ENCODE measurements at places on chromosomes 1 and 21.
A peak's percentile ranks its signal among the peaks of the same experiment; 100 is the strongest.

DNA sequence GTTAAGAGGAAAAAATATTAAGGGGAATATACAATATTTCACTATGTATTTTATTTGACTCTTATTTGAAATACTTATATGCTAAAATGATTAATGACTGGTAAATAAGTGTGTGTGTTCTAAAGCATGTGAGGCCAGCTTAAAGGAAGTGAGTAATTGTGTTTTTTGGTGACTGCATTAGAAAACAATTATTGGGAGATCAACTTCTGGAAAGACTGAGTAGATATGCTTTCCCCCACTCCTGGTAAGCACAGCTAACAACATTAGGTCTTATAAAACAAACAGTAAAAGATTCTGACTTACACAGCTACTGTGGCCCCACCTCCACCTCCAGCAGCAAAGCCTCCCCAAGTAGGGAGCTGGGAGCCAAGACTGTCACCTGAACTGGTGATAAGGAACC, 403.0 kb downstream of the SRGAP2C start:
- no peak for DNase-seq

DNA sequence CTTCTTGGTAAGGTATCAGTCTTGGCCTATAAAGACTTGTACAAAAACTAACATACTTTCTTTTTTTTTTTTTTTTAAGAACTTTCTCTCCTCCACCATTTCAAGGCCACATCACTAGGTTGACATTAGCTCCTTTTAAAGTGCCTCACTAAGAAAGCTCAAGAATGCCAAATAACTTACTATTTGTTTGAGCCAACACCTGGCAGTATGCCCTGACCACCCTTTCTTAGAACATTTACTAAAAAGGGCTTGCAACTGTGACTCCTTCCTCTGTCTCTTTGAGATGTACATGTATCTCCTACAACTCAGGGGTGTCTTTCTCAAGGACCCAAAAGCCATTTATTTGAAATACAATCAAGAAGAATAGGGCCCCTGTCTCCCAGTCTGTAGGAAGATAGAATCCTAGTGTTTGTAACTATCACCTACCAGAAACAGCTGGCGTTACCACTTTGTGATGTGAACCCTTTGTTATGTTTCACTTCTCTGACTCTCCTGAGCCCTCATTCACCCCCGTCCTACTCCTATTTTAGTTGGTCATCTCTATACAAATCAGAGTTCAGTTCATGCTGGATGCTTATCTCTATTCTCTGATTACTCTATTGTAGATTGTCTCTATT, 12.2 kb upstream of the SAMD13 start:
- DNase-seq = no peak

DNA sequence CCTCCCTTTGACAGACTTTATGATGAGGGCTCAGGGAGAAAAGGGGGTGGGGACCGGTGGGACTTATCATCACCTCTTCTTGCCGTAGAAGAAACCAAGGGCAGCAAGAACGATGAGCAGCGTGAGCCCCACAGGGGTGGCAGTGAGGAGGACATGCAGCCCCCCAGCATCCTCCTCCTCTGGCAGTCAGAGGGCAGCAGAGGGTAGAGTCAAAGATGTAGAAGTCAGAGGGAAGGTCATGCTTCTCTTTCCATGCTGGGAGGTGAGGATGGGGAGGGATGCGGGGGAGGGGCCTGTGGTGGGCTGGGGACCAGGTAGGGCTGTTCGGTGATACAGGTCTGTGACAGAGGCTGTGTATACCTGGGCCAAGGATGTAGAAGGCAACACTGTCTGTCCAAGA, 14.8 kb downstream of the INSRR start:
- no peak for DNase-seq

DNA sequence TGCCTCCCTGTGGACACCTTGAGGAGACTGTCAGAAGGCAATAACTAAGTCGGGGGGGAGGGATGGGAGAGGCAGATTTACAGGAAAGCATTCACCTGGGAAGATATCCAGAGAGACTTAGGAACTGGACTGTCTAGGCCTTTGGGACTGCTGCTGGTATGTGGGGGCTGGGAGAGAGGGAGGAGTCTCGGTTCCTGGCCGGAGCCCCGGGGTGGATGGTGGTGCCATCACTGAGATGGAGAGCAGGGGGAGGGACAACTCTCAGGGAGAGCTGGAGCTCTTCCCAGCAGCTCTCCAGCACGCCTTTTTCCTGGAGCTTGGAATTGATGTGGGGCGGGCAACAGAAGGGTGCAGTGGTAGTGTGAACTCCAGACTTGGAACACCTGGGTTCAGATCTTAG, 22.1 kb downstream of the PTPRF start:
- peak; percentile 46 for DNase-seq

- DNase-seq = no peak
Observed at GRCh38 chr1:94103608-94104007, 17.3 kb downstream of the ABCA4 start.

DNA sequence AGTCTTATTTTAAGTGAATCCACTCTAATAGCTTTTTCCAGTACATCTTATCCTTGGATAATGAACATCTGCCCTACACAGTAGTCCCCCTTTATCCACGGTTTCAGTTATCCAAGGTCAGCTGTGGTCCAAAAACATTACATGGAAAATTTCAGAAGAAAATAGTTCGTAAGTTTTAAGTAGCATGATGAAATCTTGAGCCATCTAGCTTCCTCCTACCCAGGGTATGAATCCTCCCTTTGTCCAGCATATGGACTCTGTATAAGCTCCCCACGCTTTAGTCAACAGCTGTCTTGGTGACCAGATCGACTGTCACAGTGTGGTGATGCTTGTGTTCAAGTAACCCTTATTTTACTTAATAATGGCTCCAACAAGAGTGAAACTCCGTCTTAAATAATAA, 2.6 kb downstream of the GLRX2 start:
- DNase-seq = peak; percentile 19

- no peak for DNase-seq
Observed at GRCh38 chr21:40768056-40768455, 78.9 kb downstream of the DSCAM start.

GRCh38 chr1:5967351-5968160, 24.7 kb downstream of the NPHP4 start:
- peak; percentile 87 for DNase-seq

GRCh38 chr1:246338546-246338945, 168.5 kb downstream of the SMYD3 start:
- no peak for DNase-seq

DNA sequence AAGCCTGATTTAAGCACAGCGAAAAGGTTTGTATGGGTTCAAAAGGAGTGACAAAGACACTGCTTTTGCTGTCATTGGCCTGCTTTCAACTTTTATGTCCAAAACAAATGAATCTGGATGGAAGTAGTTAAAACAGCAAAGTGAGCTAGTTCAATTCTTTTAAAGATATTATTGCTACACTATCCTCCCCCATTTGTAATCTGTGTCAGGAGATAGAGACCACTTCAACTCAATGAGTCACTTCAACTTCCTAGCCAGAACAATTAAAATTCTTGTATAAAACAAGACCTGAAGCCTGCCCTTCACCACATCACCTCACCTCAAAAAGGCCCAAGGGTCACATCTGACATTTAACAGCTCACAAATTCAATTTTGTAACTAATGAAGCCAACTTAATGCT, 364.1 kb upstream of the LYPLAL1 start:
- peak; percentile 31 for DNase-seq

GRCh38 chr1:161357073-161357472, 10.6 kb downstream of the CFAP126 start:
- DNase-seq = no peak

DNA sequence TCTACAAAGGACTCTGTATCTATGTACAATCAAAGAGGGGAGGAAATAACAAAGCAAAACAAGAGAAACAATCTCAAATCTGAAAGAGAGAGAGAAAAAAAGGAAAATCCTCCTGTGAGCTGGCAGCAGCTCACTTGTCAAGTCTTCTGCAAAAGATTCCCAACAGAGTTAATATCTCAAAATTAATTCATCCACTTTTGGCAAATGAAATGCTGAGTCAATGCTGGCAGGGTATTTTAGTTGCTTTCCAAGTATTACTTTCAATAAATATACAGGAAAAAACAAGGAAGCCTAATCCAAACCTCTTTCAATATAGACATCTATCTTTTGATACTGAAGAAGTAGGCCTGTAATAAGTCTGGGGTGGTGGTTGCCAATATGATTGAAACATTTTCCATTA, 613.9 kb upstream of the NEGR1 start:
- DNase-seq = peak; percentile 62

DNA sequence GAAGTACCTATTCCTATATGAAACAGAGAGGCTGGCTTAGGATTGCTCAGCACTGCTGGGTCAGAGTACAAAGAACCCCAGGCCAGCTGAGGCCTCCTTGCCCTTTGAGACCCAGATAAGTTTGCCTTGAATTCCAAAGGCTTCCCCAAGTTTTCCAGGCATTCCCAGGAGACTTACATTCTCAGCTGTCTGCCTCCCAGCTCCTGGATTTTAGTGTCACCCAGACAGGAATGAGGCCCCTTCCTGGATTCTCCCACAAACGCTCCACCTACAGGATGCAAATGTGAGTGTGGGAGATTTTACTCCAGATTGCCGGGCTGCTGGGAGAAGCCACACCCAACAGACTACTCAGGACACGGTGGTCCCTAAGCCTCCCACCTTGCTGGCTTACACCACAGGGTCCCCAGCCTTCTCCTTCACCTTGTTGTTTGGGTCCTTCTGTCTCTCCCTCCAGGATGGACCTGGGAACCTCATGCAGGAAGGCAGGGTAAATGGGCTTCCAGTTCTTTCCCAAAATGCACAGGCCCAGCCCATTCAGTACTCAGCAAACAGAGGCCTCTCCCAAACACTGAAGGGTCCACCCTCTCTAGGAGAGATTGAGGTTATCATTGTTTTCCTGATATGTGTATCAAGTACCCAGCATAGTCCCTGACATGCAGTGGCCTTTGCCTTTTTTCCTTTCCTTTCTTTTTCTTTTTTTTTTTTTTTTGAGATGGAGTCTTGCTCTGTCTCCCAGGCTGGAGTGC, 10.6 kb downstream of the RHBG start:
- no peak for DNase-seq

DNA sequence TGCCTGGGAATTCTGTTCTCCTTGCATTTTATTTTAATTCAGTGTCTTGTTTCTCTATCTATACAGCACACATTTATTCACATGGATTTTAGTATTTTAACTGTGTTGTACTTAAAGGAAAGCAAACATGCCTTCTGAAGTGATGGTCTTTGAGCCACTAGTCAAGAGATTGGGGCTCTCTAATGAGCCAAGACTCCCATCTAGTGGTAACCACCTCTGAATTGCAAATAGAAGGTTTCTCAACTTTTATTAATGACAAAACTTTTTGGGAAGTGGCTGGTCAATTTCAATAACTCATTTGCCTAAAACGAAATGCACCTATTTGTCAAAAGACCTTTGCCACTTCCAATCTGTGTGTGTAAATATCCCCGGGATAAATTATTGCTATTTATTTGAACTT, 199.6 kb downstream of the LTN1 start:
- no peak for DNase-seq

DNA sequence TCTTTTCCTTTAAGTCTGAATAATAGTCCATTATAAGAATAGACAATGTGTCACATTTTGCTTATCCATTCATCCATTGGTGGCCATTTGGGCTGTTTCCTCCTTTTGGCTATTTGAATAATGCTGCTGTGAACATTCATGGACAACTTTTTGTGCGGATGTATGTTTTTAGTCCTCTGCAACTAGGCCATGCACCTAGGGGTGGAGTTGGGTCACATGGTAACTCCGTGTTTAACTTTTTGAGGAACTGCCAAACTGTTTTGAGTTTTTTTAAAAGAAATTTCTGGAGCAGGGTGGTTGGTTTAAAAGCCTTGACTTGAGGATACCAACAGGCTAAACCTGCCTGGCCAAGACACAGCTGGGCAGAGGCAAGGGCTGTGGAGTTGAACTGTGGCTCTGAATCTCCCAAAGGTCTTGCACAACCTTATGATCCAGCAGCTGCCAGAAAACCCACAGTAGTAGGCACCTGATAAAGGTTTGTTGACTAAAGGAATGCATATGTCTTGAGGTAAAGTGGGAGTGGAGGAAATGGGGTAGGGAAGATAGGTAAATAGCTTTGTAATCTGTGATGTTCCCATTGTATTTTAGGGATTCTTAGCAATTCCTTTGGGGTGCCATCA, 5.6 kb upstream of the RPTN start:
- DNase-seq = peak; percentile 16

DNA sequence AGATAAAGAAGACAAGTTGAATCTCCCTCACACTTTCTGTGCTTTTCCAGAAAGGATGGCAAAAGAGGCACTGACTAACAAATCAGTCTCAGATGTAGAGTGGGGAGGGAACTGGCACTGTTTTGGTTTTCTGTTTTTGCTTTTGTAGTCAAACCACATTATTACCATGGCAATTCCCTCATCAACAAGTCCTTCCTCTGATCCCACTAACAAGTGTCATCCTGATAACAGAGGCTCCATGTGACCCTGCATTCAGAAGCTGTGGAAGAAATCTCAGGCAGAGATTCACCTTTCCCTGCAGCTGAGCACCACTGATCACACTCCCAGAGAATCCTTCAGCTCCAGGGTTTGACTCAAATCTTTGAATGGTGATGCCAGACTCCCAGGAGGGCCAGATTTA, 203.4 kb downstream of the TNR start:
- no peak for DNase-seq

- peak; percentile 33 for DNase-seq
Observed at GRCh38 chr1:222275729-222276465, 272.0 kb downstream of the HHIPL2 start.

GRCh38 chr1:234774971-234775370, 165.0 kb upstream of the IRF2BP2 start:
- DNase-seq = peak; percentile 33

- no peak for DNase-seq
Observed at GRCh38 chr1:99704356-99704816, 58.5 kb downstream of the PALMD start.

GRCh38 chr1:12473596-12474362, 144.2 kb downstream of the DHRS3 start:
- DNase-seq = peak; percentile 92

DNA sequence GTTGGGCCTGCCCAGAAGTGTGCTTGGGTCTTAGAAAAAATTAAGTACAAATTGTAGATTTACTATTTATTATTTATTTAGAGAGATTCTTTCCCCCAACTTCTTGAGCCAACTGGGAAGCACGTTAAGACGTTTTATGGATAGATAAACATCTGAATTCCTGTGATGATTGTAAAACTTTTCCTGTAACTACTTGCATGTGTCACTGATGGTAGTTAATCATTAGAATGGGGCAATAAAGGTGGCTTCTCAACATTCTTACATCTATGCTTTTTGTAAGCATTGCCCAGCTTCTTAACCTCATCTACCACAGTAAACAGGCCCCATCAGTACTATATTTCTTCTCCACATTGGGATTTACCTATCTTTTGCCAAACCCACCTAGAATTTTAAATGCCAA, 559.8 kb downstream of the LMO4 start:
- DNase-seq = no peak

DNA sequence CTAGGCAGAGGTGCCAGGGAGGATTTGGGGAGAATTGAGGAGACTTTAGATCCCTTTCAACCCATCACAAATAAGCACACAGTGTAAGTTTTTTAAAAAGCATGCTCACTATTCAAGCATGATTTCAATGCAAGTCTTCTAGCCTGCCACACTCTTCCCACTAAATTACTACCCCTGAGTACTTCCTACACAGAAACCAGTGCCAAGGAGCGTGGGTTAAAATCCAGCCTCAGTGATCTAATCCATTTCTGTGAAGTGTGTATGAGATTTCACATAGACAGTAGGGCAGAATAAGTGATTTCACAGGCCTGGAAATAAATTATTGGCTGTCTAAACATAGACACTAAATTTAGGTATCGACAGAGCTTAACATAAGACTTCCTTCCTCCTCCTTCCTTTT, 142.9 kb upstream of the ATP1B1 start:
- peak; percentile 35 for DNase-seq

- no peak for DNase-seq
Observed at GRCh38 chr1:156945881-156946661, 25.6 kb downstream of the LRRC71 start.

Data from muscle of leg (tissue), 16 donors.